Activated CD4-positive, alpha-beta T cell treated with anti-CD3 and anti-CD28 coated beads, Interleukin-2, amount 10 ng/mL, durations not matched to agents 7 days and 5 days (primary cell): ENCODE measurements at places on chromosomes 7 and 10.

GRCh38 chr7:76386691-76387260 lies 22.7 kb downstream of the SSC4D start:
- no peak for DNase-seq

DNA sequence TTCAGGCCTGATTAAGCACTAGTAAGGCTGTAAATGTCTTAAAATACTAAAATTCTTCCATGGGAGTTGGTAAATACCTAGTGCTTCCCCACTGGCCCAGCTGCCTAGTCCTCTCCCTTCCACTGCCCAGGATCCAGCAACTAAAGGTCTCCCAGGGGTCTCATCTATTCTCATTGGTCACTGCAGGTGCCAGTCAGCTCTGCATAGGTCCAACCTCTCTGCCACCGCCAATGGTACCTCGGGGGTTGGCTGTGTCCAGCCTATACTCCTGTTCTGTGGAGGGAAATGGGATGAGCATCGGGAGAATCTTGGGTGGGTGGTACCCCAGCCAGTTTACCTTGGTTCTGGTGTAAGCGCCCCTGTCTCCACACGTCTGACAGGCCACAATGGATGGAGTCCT lies 6.1 kb upstream of the CREB5 start:
- DNase-seq = no peak

GRCh38 chr7:8817448-8818036 lies 384.1 kb downstream of the NXPH1 start:
- no peak for DNase-seq

DNA sequence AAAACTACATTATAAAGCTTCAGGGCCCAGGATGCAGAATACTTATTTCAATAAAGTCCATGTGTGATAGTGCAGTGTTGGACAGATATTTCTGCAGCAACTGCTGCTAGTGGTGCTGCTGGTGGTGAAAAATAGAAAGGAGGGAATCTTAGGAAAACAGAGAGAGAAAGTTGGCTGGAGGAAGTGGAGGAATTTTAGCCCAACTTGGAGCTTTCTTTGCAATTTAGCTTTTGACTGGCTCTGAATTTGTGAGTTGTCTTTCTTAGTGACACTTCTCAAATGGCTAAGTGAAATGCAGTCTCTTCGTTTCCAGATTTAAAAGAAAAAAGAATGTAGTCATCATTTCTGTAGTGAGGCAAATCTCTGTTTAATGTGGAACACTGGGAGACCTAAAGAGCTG lies 45.4 kb downstream of the GPR158 start:
- DNase-seq = no peak

DNA sequence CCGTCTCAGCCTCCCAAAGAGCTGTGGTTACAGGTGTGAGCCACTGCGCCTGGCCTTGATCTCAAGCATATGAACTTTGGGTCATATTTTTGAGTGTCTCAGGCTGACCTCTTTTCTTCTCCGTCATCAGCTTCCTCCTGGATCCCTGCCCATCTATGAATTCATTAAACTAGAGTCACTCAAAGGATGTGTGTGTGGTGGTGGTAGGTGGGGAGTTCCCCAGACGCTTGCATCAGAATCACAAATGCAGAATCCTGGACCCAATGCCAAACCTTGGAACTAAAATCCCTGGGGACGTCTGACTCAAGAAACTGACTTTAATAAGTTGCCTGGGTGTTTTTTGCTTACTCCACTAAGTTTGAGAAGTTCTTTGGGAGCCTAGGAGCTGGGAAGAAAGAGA lies 6.7 kb upstream of the CREB5 start:
- DNase-seq = no peak

- DNase-seq = no peak
Observed at GRCh38 chr10:132273304-132273944, 34.3 kb downstream of the STK32C start.

DNA sequence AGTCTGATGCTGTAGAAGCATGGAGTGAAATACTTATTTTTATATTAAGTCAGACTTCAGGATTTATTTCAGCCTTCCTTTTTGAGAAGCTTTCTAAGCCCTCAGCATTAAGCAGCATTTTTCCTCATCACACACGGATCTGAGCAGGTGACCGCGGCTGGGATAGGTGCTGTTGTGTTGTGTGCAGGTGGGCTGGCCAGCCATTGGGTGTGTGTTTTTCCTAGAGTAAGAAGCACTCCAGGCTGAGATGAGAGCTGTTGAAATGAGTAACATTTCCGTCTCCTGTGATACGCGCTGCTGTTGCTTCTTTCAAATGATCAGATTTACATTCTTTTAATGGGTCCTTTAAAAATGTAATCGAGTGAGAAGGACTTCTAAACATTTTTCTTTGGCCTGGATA lies 63.9 kb downstream of the INSYN2A start:
- no peak for DNase-seq

DNA sequence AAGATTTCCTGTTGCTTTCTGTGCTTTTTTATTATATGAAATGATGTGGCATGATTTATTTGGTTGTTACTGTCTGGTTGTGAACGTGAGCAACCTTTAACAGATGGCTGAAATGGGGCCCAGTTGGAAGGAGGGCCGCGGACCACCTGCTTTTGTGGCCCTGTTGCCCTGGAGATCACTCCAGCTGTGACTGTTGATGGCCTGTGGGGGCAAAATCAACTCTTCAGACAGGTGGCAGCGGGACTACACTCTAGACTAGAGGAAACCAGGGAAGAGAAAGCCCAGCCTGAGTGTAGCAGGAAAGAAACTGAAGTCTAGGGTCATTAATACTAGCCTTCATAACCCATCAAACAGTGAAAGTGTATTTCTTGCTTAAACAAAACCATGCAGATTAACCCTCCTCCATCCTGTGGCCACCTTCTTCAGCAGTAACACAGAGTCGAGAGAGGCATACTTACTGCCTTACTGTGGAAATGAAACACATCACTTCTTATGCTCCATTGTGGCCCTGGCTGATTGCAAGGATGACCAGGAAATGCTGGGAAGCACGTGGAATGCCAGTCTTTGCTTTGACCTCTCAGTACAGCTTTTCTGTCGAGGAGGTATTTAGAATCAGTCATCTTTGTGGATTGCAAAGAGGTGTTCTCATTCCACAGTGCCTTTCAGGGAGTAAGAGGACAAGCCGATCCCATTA lies 80.5 kb downstream of the CCNY start:
- no peak for DNase-seq
